ENCODE measurements at places on chromosomes 5 and 9.

DNA sequence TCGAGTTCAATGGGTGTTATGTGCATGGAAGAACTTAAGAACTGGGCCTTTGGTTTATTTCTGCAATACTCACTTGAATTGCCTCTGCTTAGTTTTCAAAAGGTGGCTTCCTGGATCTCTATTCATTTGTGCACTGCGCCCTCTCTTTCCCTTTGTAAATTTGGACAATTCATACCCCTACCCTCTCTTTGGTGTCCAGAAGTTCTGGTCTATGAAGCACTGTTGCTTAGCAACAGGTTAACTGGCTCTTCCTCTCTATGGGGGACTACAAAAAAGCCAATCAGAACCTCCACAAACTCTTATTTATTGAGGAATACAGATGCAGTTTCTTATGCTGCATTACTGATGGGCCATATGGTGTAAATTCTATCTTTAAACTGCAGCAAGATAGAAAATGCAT lies 13.5 kb upstream of the FAM120A start:
- no peak for DNase-seq

DNA sequence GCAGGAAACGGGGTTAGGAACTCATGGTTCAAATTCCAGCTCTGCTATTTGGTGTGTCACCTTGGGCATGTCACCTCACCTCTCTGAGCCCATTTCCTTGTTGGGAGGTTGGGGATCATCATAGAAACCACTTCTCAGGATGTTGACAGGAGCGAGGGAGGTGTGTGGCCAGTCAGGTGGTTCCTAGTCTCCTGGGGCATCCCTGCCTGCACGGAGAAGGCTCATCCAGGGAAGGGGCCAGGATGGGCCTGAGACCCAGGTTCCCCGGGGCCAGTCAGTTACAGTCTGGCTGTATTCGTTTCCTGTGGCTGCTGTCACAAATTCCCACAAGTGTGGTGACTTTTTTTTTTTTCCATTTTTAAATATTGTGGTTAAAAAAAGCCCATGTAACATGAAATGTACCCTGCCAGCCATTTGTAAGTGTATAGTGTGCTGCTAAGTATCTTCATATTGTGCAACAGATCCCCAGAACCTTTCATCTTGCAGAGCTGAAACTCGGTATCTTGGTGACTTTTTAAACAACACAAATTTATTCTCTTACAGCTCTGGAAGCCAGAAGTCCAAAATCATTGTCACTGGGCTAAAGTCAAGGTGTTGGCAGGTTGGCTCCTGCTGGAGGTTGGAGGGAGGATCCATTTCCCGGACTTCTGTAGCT lies 78.7 kb upstream of the UNC5A start:
- DNase-seq, result no peak

DNA sequence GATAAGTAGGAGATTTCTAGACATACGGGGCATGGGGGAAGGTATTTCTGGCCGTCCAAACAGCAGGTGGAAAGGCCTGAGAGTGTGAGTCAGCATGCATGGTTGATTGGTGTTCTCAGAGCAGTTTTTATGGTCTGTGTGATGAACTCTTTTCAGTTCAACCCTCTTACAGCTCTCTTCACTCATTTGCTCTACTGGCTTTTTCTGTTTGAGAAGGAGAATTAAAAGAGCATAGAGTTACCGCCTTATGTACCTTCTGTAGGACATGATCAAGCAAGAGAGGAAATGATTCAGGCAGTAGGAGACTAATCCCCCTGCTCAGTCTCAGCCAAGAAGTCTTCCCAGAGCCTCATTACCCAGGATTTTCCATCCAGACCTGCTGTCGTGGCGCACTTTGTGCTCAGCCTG lies 92.4 kb downstream of the PRDM6 start:
- DNase-seq, result no peak

DNA sequence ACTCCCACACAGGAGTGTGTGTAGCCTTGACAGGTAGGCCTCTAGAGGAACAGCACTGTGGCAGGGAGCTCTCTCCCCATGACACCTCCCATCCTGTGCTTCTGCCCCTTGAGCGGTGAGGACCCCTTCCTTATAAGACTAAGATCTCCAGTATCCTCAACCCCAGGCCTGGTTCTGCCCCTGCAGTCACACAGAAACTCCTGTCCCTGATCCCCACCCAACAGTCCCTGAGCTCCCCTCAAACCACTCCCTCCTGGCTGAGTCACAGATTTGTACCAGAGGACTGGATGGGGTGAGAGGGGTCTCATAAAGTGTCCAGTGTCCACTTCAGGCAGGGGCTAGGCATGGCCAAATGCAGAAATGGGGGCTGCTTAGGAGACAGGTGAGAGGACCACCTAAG lies 47.8 kb upstream of the CDKN2AIPNL start:
- no peak for DNase-seq

- DNase-seq, result no peak
Measured at GRCh38 chr5:154394307-154394706, 51.5 kb upstream of the SAP30L start.

GRCh38 chr5:169856571-169856970 lies 123.7 kb downstream of the INSYN2B start:
- no peak for DNase-seq

- DNase-seq, result no peak
Measured at GRCh38 chr9:36129139-36129538, 7.4 kb upstream of the GLIPR2 start.

DNA sequence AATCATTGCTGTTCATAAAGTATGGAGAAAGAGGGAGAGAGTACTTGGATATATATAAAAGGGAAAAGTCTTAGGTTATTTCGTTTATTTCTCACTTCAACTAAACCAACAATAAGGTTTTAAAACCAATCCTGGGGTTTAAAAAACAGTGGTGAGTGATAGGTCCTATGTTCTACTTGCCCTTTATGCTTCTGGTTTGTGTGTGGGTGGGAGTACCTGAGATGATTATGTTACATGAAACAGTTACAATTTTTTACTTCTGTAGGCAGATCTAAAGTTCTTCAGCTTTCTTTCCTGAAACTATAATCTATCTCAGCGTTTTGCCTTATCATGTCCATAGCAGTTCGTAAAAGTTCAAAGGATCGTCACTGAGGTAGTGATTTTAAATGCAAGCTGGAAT lies 49.2 kb downstream of the STX17 start:
- DNase-seq, result no peak

- no peak for DNase-seq
Measured at GRCh38 chr9:129026442-129027223, 1.5 kb downstream of the SH3GLB2 start.

GRCh38 chr5:79430196-79430595 lies 83.7 kb downstream of the HOMER1 start:
- no peak for DNase-seq

DNA sequence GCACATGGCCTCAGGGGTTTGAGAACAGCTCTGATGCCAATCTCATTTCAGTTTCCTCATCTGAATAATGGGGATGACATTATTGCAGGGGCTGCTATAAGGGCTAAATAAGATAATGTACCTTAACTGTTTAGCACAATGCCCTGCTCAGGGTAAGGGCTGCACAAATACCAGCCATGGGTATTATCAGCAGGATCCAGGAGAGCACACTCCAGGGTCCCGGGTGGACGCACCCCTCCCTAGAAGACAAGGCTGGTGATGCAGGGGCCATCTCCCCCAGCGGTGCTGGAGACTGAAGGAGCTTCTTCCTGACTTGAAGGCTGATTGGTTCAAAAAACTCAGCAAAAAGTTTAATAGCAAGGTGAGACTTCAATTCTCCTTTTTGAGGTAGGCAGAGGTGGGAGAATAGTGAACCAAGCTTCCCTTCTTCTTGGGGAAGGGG lies 2.7 kb upstream of the CXXC5 start:
- DNase-seq, result no peak

DNA sequence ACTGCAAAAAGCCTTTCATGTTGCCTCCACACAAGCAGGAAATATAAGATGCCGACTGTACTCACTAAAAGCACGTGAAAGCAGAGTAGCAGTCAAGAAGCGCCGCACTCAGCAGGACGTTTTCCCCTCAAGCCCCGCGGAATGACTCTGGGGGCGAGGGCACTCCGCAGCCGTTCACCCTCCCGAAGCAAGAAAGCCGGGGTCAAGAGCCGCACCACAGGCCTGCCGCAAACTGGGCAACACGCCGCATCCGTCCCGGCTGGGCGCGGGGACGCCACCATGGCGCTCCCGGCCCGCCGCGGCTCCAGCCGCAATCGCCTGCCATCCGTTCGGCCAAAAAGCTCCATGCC lies 364 bp downstream of the RPS6 start:
- peak; percentile 44 for DNase-seq

DNA sequence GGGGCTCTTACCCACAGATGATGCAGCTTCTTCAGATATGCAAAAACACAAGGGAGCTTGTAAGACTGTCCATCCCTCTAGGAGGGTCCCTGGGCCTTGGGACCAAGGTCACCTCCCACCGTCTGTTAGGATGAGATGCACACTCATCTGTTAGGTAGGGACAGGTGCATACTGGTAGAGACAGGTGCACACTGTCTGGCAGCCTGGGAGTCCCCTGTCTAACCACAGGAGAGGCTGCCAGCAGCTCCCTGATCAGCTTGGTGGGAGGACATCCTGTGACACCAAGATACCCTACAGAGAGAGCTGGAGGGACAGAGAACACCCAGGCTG lies 13.2 kb downstream of the TSPAN17 start:
- no peak for DNase-seq

DNA sequence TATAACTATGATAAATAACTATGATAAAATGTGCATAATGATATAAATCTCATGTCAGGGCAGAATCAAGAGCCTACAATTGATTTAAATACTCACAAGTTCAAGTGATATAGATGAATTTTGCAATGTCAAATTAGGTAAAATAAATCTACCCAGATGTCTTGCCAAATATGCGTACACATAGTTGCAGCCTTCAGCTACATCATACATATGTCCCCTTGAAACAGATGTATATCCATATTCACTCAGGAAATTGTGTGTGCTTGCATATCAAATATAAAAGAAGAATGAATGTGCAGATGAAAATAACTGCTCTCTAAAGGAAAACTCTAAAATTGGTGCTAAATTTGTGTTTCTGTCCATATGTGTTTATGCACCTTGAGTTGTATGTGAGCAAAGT lies 130.7 kb downstream of the CDH12 start:
- no peak for DNase-seq

- DNase-seq, result no peak
Measured at GRCh38 chr5:82349652-82350051, 71.5 kb upstream of the RPS23 start.

DNA sequence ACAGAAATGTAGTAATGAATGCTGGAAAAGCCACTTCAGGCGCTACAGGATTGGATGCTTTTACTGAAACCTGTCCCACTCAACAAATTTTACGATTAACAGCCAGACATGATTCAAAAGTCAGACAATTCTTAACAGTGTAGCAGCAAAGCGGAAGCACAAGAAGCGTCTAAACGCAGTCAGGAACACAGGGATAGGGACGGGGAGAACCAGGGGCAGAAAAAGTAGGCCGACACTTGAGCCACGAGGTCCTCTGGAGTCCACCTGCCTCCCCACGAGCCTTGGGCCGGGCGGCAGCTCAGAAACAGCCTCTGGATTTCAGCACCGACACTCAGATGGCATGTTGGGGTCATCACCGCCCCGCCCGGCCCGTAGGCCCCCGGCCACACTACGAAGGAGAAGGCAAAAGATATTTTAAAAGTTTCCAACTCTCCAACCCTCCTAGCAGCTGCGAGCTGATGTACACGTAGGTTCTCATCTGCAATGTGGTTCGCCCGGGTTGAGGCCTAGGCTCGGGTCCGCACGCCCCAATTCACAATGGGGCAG lies 615 bp downstream of the RACK1 start:
- no peak for DNase-seq

DNA sequence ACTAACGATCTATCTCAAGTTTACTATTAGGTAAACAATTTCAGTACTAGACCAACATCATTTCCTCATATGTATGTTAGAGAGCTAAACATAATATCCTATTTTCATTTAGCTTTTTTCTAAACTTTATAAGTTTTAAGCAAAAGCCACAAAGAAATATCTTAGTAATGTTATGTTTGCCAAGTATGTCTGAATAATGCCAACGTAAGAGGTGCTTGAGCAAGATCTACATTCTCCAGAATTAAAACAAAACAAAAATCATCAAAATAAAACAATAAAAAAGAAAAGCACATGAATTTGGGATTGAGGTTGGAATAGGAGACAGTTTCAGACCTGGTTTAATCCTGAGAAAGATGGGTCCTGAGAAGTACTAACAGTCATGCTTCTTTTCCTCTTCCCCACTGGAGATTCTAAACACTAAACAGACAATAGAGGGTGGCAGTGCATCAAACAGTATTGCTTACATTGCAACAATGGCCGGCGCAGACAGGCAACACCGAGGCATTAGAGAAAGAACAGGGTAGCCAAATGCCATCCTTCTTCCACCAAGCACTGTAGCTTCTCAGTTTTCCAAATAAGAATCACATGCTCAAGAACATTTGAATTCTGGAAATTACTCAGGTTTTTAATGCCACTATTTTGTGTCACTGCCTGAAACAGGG lies 33.6 kb downstream of the CSNK1A1 start:
- no peak for DNase-seq

- DNase-seq, result no peak
Measured at GRCh38 chr9:40926404-40927259, 201.8 kb downstream of the FOXD4L6 start.

DNA sequence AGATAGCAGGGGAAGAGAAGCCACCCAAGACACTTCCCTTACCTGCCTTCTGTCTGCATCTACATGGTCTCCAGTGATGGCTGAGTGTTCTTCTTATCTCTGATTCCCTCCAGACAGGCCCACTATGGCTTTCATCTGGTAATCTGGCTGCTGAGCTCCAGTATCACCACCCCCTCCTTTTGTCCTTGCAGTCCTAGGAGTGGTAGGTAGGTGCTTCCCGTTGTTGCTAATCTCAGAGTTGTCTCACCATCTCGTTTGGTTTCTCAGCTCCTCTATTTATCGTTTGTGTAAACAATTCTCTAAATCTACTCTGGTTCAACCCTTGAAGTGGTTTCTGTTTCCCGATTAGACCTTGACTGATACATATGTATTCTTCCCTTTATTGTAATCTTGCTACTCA lies 243.8 kb upstream of the RFX3 start:
- no peak for DNase-seq
